ENCODE measurements at places on chromosomes 4 and X. TPM values are rescaled to one million over a fixed set of nuclear protein-coding genes. Genes with fewer than 3 reads are reported as not detected.

NSUN7 gene
- total RNA-seq: 4.6 TPM

HSPA4L gene
- total RNA-seq: 12.6 TPM

RNF212 gene
- 3.5 TPM for total RNA-seq

SPATA18 gene
- 4.1 TPM for total RNA-seq

SYP gene
- 0.29 TPM for total RNA-seq

GRCh38 chrX:110248578-110248977 lies 69.3 kb downstream of the AMMECR1 start:
- DNase-seq: no peak

DNA sequence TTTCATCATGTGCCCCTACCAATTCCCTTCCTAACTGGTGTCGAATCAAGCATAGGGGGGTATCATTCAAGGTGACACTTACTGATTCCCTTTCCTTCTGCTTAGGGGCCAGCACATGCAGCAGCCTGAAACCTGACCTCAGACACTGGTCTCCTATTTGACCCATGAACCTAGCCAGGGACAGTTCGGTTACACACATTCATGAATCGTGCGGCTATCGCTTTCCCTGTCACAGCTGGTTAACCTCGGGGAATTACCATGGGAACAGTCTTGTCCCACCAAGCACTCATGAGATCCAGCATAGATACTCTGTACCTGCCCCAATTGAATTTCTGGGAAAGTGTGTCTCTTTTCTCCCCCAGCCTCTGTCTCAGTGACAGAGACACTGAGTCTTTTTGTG lies 140.4 kb downstream of the ZNF674 start:
- no peak for DNase-seq

DNA sequence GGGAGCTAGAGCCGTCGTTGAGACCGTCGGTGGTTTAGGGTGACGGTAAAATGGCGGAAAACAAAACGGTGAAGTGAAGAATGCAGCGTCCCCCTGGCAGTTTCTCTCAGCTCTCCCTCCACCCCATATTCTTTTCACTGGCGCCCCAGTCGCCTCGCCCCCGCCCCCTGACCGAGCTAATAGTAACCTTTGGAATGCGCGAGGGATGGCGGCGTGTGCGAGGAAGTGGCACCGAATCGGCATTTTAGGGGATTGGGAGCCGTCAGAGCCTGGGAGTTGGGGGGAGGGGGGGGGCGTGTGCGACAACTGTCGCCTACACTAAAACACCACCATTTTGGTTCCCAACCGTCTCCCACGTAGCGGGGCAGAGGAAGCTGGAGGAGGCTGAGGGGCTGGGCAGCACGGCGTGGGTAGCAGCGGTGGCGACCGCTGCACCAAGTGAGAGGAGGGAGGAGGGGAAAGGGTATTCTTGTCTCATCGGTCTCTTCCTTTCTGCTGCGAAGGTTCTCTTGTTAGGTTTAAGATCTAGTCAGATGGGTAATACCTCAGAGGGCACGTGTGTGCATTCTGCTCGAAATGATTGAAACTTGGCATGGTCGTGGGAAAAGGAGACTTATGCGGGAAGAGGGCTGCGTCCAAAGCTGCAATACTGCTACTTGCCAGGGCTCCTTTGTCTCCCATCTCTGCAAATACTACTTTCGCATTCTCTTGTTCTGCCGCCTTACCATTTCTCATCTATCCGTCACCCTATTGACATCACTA lies 840 bp downstream of the ZNF711 start:
- no peak for DNase-seq
